ENCODE measurements at places on chromosomes 3 and 15.
A peak's percentile ranks its signal among the peaks of the same experiment; 100 is the strongest.

GRCh38 chr3:123949641-123950040 lies 11.4 kb downstream of the CCDC14 start:
- no peak for DNase-seq

GRCh38 chr15:58748852-58749531 lies 515 bp downstream of the ADAM10 start:
- peak; percentile 32 for DNase-seq

DNA sequence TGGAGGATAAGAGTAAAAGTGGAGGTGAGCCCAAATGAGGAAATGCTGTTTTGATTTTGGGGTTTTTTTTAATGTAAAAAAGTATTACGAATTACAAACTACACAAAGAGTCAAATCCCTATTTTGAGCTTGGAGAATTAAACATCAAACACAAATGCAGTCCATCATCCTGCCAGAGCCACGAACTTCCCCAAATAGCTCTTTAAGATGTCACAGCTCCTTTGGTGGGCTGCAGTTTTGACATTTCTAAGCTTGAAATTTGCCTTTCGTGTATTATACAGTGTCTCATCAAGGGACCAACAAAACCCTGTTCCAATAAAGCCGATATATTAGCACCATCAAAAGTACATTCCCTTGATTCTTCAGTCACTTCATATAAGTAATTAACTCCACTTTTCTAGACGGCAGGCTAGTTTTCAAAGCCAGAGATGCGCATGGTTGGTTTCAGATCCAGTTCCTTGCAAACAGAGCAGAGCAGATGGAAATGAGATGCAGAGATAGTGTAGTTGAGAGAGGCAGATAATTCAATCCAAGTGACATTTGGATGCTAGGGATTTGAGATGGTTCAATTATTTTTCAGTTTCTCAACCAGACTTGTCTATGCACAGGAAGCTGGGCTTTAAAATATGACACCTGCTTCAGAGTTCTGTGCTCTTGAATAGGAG lies 580.9 kb downstream of the EDEM1 start:
- no peak for DNase-seq

GRCh38 chr15:50973605-50974004 lies 65.1 kb downstream of the AP4E1 start:
- no peak for DNase-seq

DNA sequence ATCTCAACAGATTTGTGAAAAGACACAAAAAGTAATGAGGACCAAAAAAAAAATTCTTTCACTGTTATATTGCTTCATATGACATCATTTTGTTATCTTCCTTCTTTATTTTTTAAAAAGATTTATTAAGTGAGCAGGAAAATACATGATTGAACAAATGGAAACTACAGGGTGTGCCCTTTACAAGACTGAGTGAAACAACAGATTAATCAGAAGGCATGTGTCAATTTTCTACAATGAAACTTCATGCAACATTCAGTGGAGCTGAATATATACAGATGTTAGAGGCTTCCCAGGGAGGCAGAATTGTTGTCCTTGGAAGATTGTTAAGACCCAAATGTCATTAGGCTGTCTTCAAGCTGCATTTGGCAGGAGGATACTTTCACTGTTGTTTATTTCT lies 28.4 kb upstream of the SLC2A2 start:
- no peak for DNase-seq
